Stimulated activated CD8-positive, alpha-beta memory T cell treated with anti-CD3 and anti-CD28 coated beads, Interleukin-15, amount 100 ng/mL, for 48 hours (primary cell): ENCODE measurements at places on chromosomes 5 and 9.

- no peak for DNase-seq
Measured at GRCh38 chr9:84778570-84778969, 109.0 kb downstream of the NTRK2 start.

DNA sequence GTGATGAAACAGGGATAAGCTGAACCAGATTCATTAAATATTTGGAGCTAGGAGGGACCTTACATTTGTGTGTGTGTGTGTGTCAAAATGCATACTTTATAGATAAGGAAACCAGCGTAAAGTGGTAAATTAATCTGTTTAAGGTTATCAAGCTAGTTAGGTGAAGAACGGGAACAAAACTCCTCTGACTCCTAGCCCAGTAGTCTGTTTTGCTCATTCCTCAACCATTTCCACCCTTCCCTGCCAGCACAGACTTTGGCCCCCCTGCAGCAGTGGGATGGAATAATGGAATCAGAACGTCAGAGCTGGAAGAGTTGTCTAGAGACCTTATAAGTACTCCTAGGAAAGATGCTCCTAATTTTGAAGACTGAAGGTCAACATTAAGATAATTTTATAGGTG lies 6.5 kb downstream of the AGXT2 start:
- DNase-seq: no peak

DNA sequence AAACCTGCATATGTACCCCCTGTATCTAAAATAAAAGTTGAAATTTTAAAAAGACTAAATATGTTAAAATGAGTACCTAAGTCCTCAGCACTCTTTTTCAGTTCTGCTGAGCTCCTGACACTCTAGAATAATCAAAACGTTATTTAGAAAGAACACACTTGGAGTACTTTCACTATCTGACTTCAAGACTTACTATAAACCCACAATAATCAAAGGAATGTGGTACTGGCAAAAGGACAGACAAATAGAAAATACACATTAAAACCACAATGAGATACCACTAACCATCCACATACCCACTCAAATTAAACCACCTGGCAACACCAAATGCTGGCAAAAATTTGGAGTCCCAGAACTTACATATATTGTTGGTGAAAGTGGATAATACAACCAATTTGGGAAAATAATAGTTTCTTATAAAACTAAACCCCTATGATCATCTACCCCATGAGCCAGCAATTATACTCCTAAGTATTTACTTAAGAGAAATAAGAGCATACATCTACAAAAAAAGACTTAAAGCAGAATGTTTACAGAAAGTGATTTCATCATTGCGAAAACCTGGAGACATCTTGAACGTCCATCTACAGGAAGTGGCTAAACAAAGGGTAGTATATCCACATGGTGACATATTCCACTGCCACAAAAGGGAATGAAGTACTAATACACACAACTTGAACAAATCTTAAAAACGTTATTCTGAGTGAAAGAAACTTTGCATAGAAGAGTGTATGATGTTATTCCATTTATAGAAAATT lies 12.8 kb upstream of the PRSS3 start:
- no peak for DNase-seq

GRCh38 chr5:95155888-95156287 lies 129.0 kb downstream of the MCTP1 start:
- DNase-seq: no peak

GRCh38 chr9:114497236-114497635 lies 8.0 kb downstream of the WHRN start:
- DNase-seq: no peak

DNA sequence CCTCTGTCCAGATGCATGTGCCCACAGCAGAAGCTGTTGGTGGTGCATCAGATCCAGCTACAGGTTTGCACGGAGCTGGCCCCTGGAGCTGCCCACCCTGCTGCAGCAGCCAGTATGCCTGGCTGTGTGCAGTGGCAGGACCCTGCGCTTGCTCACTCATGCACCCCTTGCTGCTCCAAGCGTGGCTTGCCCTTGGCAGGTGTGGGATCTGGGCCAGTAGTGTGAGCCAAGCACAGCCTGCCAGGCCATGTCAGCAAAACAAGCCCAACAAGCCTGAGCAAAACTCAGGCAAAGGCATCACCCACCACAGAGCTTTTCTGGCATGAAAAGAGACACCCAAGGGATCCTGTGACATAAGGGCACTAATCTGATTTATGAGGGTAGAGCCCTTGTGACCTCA lies 18.3 kb upstream of the ECPAS start:
- DNase-seq: no peak
